ENCODE measurements at places on chromosomes 13 and 19.

DNA sequence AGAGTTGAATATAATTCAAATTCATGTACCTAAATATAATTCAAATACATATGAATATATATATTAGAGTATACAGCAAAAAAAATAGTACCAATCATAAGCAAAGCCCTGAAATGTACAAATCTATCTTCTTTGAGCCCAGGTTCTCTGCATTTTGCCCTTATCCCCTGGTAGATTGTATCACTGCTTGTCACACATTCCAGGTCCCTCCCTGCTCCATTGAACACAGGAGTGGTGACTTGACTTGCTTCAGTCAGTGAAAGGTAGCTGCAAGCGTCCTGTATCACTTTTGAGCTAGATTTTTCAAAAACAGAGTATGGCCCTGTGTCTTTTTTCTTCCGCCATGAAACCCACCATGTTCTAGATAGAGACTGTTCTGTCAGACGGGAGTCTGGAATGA, 369.4 kb downstream of the LIG4 start:
- DNase-seq: no peak

GRCh38 chr13:25132751-25133390, 36.9 kb downstream of the PABPC3 start:
- no peak for DNase-seq

DNA sequence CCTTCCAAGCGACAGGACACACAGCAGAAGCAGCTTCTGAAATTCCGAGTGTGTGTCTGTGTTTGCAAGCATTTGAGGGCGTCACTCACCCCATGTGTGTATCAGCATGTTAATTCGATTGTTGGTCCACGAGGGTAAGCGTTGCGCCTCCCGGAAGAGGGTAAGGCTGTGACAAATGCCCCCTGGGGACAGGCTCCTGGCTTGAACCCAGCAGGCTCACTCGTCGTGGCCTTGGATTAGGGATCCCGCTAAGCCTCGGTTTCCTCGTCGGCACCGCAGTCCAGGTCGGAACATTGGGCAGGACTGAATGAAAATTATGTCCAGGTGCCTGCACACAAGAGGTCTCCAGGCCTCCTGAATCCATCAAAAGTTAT, 606 bp upstream of the STXBP2 start:
- DNase-seq: no peak

DNA sequence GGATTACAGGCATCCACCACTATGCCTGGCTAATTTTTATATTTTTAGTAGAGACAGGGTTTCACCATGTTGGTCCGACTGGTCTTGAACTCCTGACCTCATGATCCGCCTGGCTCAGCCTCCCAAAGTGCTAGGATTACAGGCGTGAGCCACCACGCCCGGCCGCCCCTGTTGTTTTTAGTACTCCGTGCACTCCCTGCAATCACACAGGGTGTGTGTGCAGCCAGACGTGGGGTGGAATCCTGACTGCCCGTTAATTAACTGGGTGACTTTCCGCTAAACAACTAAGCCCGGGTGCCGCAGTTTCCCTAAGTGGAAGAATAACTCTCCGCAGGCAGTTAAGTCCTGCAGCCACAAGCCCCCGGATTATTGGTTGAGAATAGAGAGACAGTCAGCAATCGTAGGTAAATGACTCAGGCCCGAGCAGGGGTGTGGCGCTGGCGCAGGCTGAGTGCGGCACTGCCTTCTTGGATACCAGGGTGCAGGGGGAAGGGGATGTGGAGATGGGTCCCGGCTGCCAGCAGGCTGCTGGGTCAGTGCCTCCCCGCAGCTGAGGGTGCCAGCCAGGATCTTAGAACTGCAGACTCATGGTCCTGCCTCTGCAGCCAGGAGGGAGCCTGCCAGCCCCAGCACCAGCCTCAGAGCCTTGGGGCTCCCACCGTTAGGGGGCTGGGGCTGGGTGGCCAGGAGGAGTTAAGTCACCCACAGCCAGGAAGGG, 6.1 kb upstream of the FXYD3 start:
- DNase-seq: no peak

GRCh38 chr19:4732680-4733114, 9.1 kb upstream of the DPP9 start:
- DNase-seq: peak; percentile 21

DNA sequence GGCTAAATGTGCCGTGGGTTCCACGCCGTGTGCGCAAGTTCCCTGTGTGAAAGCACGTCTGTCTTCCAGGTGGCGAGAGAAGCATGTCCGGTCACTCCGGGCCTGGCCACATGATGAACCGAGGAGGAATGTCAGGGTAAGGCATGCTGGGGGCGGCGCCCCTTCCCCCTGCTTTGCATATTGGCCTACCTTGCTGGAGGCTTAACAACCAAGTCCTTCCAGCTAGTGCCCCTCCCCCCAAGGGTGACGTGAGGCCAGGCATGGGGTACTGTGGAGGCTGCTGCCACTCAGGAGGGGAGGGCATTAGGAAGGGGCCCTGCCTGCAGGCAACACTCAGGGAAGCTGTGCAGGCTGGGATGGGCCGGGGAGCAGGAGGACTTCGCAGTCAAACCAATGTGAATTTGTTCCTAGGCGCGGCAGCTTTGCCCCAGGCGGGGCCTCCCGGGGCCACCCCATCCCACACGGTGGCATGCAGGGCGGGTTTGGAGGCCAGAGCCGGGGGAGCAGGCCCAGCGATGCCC, 12.5 kb downstream of the MICOS13 start:
- DNase-seq: no peak

- no peak for DNase-seq
These were observed 813.6 kb upstream of the MIR17HG start for GRCh38 chr13:90533866-90534265.

DNA sequence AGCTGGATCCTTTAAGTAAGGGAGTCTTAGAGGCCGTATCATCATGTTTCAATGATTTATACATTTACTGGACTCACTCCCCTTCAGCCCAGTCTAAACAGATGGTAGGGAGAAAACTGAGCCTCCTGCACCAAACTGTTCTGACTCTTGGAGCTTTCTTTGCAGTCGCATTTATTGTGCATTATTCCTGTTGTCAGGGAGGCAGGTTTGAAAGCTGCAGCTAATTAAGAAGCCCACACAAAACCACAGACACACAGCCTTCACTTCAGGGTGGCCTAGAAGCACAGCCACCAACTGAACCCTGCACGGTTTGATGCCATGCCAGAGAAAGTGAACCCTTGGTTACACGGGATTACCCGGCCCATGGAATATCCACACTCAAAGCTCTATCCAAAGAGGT, 911.0 kb downstream of the UQCRFS1 start:
- DNase-seq: no peak

Measured in activated CD8-positive, alpha-beta memory T cell treated with anti-CD3 and anti-CD28 coated beads for 1 hour (primary cell).